Stimulated activated CD4-positive, alpha-beta T cell treated with anti-CD3 and anti-CD28 coated beads, Interleukin-12 subunit alpha, Interleukin-12 subunit beta, amount 100 ng/mL, for 48 hours (primary cell): ENCODE measurements at places on chromosomes 5 and 9.

GRCh38 chr5:173290477-173291131, 37.6 kb downstream of the STC2 start:
- no peak for DNase-seq

DNA sequence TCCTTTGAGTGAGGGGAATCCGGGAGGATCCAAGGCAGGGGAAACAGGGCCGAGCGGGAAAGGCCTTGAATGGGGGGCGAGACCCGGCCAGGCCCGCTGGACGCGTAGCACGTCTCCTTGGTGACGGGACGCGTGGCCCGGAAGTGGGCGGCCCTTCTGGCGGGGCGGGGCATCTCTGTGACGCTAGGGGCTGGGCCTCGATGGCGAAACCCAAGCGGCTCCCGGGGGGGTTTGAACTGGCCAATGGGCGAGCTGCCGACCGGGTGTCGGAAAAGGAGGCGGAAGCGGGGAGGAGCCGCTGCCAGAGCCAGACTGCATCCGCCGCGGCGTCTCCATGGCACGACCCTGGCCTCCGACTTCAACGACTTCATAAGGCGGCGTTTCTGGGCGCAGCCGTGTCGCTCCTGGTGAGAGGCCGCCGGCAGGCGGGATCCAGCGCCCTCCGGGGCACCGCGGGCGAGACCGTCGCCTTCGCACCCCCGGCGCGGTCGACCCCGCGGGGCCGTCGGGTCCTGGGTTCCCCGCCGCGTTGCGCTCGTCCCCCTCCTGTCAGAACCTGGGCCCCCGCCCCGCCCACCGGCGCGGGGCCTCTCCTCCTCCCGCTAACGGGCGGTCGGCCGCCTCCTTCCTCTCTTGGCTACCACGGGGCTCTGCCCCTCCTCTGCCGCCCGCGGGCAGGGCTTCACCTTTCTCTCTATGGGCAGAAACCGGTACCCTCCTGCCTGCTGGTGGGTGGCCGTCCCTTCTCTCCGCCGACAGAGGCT, at the start of gene ODF2:
Gene ODF2 (plus strand): TSS at position 158 of the 764 bp plus-strand sequence. CDS start 86 bp downstream, at position 244.
- peak; percentile 96 for DNase-seq

DNA sequence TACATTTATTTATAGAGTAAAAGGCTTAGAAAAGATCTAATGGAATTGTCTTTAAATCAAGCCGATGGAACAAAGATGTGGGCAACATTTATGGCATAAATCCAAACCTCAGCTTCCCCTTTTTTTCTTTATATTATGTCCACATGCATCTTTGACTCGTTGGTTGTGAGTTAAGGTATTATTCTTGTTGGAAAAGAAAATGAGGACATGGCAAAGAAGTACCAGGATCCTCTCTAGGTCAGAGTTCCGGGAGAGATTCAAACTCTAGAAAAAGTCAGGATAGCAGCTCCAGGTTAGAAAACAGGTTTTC, 508 bp upstream of the NME5 start:
- DNase-seq, result no peak

DNA sequence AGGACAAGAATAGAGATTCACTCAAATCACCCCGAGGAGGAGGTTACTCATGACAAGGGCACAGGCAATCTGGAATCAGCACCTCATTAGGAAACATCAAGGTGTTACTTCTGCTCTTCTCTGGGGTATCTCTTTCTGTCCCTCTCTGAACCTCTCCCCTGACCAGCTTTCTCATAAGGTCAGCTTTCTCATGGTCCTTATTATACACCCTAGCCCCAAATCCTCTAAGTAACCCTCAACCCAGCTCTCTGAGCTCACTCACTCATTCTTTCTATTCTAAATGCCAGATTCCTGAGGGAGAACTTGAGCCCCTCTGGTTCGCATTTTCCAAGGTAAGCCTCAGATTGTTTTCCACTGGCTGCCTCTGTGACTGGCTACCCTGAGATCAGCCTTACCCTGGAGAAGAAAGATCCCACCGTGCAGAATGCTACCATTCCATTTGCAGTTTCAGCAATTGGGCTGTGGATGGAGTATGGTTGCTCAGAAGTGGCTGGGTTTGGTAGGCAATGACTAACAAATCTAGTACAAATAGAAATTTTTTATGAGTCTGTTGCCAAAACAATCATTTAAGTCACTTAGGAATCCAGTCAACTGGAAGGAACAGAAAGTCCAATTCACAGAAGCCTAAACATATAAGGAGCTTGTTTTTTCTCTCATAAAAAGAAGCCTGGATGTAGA, 9.0 kb upstream of the TIMD4 start:
- DNase-seq, result no peak

DNA sequence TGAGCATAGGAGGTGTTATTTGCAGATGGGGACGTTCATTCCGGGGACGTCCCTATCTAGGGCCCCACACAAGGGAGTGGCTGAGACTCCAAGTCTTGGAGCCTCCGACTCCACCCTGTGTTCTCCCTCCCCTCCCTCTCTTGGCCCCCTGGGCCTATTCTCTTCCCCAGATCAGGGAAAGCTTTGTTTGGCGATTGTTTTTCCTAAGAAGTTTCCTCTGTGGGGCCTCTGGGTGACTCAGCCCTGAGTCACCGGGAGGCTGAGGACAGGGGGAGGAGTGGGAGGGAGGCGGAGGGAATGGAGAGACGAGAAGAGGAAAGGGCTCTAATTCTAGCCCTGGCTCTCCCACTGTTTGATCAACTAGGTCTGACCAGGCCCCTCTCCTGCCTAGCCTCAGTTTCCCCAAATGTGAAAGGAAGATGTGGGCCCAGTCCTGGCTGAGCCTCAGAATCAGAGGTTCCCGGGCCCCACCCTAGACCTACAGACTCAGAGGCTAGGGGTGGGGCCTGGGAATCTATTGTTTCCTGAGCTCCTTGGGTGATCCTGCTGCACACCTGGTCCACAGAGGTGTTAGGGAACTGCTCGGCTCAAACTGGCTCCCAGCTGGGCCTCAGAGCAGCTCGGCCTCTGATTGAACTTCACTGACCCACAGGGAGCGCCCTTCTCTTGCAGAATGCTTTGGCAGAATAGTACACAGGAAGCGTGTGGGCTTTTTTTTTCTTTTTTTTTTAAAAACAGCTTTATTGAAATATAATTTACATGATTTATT, 19.2 kb downstream of the GSN start:
- peak; percentile 28 for DNase-seq

DNA sequence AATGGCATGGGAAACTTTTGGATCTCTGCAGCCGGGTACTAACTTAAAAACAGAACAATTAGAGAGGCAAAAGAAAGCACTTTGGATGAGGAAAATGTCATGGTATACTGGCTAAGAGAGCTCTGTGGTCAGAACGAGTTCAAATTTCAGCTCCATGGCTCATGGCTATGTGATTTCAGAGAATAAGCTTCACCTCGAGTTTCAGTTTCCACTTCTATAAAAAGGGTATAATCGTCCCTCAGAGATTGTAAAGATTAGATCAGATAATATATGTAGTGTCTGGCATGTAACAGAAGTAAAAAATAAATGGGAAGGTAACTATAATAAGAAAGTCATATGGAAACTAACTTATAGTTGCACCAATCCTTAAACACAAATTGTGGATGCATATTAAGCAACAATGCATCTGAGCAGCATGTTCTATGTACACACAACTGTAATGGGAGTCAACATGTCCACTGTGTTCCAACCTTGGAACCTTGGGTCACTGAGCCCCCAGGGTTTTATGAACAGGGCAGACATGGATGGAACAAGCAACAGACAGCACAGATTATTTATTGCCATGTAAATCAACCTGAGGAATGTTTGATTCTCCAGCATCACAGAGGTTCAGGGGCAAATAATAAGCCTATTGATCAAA, 145.4 kb downstream of the MAPKAP1 start:
- no peak for DNase-seq

DNA sequence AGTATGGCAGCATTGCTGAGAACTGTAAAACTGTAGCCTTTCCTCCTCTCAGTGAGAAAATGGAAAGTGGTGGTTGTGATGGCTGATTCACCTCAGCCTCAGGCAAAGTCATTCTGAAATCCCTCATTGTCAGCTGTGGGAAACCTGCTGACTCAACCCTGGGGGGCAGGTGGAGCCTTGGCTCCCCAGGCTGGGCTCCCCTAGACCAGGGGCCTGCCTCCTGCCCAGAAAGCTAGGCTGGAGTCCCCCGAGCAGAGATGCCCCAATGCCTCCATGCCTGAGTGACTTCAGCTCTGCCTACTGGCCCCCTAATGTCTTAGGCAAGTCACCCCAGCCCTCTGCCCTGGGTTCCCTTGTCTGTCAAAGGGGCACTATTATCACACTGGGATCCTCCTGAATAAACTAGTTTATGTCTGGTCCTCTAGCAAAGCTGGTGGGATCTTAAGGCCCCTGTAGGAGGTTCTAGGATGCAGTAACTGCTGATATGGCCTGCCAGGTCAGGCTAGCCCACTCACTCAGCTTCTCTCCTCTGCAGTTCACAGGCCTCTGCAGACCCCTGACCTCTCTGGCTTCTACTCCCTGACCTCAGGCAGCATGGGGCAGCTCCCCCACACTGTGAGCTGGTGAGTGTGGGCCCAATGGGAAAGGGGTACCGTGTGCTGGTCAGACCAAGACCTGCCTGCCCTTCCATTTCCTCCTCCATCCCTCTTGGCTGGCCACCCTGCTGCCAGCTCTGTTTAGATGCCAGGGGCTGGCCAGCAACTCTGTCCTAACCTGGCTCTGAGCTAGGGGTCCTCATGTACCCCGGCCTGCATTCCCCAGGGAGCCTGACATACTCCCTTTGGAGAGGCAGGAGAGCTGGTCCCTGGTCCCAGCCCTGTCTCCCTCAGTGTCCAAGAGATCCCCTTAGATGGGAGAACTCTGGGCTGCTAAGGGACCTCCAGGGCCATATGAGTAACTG, 24.2 kb downstream of the TCF7 start:
- peak; percentile 61 for DNase-seq

- DNase-seq, result no peak
Measured at GRCh38 chr9:38079461-38080031, 10.5 kb upstream of the SHB start.

DNA sequence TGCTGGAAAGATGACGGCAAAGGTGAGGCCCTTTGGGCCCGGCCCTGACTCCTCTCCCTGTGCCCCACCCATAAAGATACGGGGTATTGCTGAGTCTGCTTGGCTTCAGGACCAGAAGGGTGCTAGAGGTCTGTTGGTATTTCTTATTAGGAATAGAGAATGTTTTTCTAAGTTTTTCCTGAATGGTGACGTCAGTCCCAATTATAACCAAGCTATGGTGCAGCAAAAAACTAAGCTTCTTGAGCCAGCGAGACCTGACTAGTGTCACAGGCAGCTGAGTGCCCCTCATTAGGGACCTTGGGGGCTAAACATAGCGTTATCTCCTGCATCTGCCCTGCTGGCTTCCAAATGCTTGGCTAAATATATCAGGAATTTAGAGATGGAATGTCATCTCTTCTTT, 151.0 kb upstream of the TBC1D2 start:
- no peak for DNase-seq

GRCh38 chr5:95111141-95111540, 173.8 kb downstream of the MCTP1 start:
- DNase-seq, result no peak

DNA sequence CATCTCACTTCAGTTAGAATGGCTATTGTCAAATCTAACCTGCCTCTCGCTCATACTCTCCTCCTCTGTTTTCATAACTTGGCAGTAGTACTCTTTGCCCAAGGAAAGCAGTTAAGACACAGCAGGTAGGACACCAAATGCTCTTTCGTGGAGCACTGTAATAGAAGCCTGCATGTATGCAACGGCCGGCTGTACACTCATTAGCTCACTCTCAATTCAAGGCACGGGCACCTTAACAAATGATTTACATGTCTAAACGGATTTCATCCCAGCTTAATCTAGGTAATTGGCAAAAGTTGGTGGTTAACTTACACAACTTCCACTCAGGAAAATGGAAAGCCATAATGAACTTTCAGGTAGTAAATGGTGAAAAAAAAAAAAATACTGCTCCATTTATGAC, 14.9 kb downstream of the DEPDC1B start:
- no peak for DNase-seq

- peak; percentile 13 for DNase-seq
Measured at GRCh38 chr5:38453506-38453905, 102.9 kb downstream of the LIFR start.

- no peak for DNase-seq
Measured at GRCh38 chr9:97748525-97748924, 51.4 kb upstream of the XPA start.

DNA sequence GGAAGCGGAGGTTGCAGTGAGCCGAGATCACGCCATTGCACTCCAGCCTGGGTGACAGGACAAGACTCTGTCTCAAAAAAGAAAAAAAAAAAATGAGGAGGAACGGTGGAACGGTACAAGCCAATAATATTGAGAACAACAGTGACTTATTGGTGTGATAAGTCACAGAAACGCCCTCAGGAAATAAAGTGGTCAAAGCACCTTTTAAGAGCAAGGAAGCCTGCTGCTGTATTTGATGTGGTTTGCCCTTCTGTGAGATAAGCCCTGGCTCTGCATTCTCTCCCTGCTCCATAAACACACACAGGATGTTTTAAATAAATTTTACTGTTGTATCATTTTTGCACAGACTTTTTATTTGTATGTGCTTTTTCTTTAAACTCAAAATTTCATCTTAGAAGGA, 269.9 kb upstream of the MSX2 start:
- no peak for DNase-seq

GRCh38 chr5:154430466-154430865, 15.3 kb upstream of the SAP30L start:
- no peak for DNase-seq

GRCh38 chr9:37922363-37923117, 18.6 kb upstream of the SLC25A51 start:
- no peak for DNase-seq

GRCh38 chr5:122076669-122077365, 1.2 kb downstream of the LOX start:
- DNase-seq, result peak; percentile 35

DNA sequence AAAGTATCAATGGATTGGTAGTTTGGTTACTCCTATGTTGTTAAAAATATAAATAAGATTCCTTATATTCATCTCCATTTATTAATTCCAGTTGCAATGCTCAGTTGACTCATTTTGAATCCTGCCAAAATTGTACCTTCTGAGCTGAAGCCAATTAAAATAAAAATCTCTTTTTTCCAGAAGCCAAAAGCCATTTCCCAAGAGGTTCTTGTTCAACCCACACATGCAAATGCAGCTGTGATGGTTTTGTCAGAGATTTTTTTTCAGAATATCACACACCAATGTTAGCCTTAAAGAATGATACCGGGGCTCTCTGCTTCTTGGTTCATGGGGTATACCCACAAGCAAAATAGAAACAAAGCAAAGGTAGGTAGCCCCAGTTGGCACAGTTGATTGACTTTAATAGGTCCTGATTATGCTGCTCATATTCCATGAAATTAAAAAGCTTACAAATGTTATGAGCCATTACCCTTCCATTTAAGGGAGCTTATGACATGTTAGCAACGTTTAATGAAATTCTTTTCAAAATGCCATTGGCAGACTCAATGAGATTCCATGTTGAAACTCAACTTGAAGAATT, 208.0 kb downstream of the SGCD start:
- DNase-seq, result no peak

GRCh38 chr9:37806271-37806670, 5.7 kb downstream of the DCAF10 start:
- no peak for DNase-seq

- DNase-seq, result no peak
Measured at GRCh38 chr5:32703957-32704356, 7.2 kb upstream of the NPR3 start.

GRCh38 chr9:14779566-14780022, 57.1 kb upstream of the CER1 start:
- no peak for DNase-seq
